ENCODE measurements at places on chromosomes 4 and X.

DNA sequence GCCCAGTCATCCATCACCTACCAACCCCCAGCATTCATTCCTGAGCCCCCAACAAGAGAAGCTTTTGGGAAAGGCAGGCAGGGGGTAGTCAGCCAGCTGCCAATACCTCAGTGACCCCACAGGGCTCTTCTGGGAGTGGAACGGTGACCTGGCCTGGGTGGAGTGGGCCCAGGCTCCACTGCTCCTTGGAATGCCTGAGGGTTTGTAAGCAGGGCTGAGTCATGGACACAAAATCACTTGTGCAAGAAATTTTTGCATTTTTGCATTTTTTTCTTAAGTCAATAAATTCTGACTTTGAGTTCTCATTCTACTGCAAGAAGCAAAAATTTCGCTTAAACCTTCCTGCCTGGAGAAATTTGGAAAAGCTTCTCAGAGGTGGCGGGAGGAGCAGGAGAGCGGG is 18.5 kb downstream of the SORCS2 start:
- DNase-seq: peak; percentile 58

GRCh38 chrX:105101378-105101777 is 119.1 kb downstream of the TEX13A start:
- DNase-seq: no peak

- DNase-seq: no peak
These were observed 22.2 kb upstream of the MANBA start for GRCh38 chr4:102783006-102783405.

DNA sequence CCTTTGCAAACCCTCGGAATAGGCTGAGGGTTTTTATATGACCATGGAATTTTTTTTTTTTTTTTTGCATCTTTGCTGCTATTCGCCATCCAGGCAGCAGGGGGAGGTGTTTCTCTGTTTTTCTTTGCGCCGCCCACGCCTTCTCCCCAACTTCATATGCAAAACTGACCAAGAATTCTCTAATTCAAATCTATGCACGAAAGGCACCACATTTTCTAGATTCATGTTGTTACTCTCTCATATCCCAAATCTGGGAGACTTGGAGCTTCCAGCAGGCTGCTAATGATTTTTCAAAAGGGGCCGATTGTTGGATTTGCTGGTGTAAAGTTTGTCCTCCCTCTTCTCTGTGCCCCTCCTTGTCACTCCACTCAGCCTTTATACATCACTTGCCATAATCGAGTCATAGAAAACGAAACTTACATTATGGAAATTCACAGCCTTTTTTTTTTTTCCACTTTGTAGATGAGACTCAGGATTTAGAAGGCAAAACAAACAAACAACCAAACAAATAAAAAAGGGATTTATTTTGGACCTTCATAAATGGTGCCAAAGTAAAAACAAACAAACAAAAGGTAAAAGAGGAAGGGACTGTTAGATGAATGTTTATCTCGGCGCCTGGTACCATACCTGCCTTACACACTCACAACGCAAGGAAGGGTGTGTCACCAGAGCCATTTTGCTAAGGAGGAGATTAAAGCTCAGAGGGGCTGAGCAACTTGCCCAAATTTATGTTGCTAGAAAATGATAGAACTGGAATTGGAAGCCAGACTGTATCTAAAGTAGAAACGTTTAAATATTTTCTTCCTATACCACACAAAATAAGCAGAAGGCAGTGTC is 29.3 kb upstream of the BOD1L1 start:
- DNase-seq: peak; percentile 87

- DNase-seq: no peak
These were observed 47.0 kb upstream of the SPRY1 start for GRCh38 chr4:123349421-123350190.

GRCh38 chrX:19883878-19884277 is 3.5 kb downstream of the SH3KBP1 start:
- DNase-seq: peak; percentile 68

DNA sequence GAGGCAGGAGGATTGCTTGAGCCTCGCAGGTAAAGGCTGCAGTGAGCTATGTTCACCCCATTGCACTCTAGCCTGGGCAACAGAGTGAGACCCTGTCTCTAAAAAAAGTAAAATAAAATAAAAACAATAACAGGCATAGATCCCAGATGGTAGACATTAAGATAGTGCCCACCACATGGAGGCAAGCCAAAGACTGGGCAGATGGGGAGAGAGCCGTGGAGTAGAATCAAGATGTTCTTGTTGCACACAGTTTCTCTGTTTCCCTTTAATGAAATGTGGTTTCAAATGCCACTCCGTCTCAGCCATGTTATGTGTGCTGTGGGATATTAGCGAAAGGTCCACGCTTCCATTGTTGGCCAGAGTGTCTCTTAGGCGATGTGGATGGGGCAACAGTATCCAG is 63.8 kb upstream of the TBL1X start:
- no peak for DNase-seq

- no peak for DNase-seq
These were observed 118.4 kb downstream of the COX18 start for GRCh38 chr4:72951147-72951546.

GRCh38 chr4:78520808-78521226 is 30.8 kb upstream of the ANXA3 start:
- DNase-seq: no peak

DNA sequence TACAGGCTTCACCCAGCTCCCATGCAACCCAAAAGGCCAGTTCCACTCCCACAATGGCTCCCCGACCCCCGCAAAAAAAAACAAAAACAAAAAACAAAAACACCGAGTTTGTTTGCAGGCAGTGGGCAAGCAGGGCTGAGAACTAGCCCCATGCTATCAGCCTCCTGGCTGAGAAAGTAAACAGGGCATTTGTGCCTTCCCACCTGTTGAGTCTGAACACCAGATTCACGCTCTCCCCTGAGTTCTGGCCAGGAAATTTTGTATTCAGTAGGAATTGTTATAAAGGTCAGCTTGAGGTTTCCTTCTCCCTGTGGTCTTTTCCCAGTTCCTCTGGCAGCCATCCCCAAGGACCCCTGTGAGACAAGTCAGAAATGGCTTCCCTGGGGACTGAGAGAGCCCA is 1066.5 kb downstream of the GLUD2 start:
- DNase-seq: no peak

GRCh38 chr4:1775731-1776500 is 17.2 kb upstream of the FGFR3 start:
- peak; percentile 58 for DNase-seq

DNA sequence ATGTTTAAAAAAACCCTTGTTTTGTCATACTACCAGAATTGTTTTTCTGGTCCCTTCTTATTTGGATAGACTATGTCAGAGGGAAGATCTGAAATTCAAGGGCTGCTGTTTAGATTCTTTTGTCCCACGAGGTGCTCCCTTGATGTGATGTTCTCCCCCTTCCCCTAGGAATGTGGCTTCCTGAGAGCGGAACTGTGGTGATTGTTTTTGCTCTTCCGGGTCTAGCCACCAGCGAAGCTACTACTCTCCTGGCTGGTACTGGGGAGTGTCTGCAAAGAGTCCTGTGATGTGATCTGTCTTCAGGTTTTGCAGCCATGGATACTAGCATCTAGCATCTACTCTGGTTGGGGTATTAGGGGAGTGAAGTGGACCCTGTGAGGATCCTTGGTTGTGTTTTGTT is 271.1 kb downstream of the DCAF12L2 start:
- DNase-seq: peak; percentile 1

DNA sequence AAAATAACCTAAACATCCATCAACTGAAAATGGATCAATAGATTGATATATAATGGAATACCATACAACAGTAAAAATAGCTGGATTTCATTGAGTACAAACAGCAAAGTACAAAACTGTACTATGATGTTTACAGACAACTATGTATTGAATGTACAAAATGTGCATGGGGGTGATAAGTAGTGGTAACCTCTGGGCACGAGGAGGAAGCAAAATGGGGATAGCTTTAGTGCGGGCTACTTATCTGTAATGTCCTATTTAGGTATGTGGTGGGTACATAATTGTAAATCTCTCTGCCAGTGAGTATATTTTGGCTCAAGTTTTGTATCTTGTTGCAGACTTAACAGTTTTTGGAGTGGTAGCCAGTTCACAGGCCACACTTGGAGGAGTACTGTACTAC is 123.6 kb downstream of the STAG2 start:
- no peak for DNase-seq

DNA sequence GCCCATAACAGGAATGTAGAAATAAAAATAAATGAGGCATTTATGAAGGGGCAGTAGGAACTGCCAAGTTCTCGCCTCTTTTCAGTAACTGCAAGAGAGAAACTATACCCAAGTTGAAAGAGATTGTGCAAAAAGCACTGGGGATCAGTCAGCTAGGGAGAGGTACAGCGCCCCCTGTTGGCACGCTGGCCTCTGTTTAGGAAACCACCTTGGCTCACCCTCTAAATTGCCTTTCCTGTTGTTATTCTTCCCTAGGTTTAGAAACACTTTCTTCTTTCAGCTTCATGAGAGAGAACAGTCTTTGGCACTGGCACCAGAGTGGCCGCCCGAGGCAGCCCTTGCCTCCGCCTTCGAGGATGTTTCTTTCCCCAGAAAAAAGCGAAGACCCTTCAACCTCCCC is 348.5 kb downstream of the MID1IP1 start:
- DNase-seq: peak; percentile 13

DNA sequence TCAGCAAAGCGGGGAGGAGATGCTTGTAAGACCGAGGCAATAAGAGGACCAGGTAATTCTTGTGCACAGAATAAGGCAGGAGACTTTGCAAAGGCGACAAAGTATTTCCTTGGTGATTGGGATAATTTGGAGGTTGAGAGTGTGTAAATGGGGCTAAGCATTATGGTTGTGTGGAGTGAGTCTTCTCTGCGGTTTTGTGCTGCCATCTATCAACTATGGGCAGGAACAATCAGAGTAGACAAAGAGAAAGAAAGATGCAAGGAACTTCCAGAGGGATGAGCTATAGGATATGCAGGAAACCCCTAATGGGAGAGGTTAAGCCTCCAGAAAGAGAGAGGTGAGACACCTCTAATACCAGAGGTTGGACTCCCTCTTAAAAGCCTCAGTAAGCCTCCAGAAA is 339.8 kb downstream of the PAPSS1 start:
- peak; percentile 25 for DNase-seq

GRCh38 chr4:109118635-109119034 is 183.8 kb downstream of the COL25A1 start:
- no peak for DNase-seq

- DNase-seq: peak; percentile 0
These were observed 344.1 kb downstream of the SH2D1A start for GRCh38 chrX:124690495-124690894.

GRCh38 chr4:41587286-41587685 is 49.3 kb downstream of the LIMCH1 start:
- no peak for DNase-seq

GRCh38 chrX:3443184-3443583 is 96.7 kb upstream of the MXRA5 start:
- DNase-seq: no peak

DNA sequence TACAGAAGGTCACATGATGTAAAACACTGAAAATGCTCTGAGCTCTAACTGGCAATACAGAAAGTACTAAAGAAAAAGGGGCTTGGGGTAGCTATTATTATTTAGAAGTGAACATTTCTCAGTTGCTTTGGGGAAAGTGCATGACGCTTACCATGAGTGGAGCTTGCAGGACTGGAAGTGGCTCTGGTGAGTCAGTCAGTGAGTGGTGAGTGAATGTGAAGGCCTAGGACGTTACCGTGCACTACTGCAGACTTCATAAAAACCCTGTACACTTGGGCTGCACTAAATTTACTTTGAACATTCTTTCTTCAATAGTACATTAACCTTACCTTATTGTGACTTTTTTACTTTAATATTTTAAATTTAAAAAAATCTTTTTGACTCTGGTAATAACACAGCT is 89.3 kb upstream of the ENPP6 start:
- DNase-seq: peak; percentile 69

- no peak for DNase-seq
These were observed 232.1 kb upstream of the F9 start for GRCh38 chrX:139298437-139298836.

DNA sequence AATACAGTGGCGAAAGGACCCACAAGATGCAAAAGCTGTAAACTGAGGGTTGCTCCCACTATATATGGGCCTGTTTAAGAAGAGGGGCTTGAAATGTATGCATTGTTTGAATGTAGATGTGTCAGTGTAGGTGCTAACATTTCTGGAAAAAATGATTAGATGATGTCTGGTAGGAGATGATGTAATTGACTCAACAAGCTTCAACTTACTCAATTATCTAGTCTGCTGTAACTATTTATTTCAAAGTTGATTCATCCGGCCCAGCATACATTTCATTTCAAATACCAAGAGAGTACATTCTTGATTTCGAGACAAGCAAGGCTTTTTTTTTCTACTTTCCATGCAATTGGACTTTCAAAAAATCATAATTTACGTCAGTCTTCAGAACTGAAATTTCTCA is 9.3 kb upstream of the ENAM start:
- no peak for DNase-seq

GRCh38 chr4:56086561-56086960 is 137.8 kb downstream of the CEP135 start:
- peak; percentile 84 for DNase-seq

GRCh38 chr4:65386927-65387326 is 283.4 kb downstream of the EPHA5 start:
- no peak for DNase-seq

DNA sequence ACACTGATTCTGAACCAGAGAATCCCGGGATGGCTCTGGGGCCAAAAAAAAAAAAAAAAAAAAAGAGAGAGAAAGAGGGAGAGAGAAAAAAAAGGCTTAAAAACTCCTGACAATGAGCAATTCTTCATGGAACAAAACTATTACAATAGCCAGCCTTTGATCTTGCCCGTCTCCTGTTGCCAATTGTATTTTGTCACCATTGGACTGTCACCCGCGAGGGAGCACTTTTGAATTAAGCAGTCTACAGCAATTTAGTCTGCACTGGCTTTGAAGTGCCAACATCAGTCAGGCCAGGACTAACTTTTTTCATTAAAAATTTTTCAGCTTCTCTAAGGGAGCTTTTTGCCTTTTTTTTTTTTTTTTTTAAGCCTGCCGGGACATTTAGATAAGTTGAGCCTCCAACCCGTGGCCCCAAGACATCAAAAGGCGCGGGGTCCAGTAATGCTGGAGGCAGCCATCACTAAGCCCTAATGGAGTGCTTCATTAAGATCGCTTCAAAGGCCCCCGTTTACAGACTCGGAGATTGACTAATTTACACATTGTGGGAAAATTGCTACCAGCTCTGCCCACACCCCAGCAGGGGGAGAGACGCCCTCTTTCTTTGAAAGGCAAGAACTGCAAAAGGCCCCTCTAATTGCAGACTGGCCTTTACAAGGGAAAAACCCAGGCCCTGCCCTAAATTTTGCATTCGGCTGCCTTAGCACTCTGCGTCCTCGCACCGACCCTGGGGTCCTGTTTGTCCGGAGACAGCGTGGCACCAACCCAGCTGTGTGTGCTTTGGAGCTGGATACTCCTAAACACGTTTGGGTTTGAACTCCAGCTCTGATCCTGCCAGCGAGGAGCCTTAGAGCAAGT is 98.1 kb upstream of the MSX1 start:
- no peak for DNase-seq

DNA sequence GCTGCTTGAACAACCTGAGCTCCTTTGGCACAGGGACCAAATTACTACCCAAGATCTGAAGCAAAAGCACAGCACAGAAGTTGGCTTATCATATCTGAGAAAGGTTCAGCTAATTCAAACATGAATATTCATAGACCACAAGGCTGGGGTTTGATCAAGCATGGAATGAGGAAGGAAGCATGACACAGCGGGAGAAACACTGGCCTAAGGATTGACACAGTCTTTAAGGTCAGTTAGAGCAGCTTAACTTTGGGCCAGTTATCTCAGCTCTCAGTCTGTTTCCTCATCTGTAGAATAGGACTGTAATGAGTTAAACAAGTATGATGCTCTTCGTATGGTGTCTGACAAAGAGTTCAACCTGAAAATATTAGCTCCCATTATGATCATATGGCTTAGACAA is 88.5 kb upstream of the CBR4 start:
- peak; percentile 36 for DNase-seq

Measured in HT1080 (cell line).